ENCODE measurements at places on chromosomes 7 and 10.

- no peak for DNase-seq
Observed at GRCh38 chr7:35749556-35749955, 51.3 kb upstream of the SEPTIN7 start.

DNA sequence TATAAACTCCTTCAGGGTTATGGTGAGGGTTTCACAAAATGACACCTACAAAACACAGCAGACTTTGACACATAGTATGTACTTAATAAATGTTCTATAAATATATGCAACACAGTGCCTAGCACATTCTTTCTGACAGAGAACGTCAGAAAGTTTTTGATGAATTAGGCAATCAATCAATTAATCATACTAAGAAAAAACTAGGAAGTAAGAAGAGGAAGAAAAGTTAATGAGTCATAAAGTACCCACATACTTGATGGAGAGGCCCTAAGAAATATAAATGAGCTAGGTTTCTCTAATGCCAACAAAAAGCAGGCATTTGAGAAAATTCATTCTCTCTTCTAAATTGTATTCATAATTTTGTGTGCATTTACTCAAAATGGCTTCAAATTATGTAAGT lies 192.7 kb upstream of the VWC2 start:
- no peak for DNase-seq

GRCh38 chr7:28330384-28331070 lies 81.8 kb upstream of the CREB5 start:
- no peak for DNase-seq

DNA sequence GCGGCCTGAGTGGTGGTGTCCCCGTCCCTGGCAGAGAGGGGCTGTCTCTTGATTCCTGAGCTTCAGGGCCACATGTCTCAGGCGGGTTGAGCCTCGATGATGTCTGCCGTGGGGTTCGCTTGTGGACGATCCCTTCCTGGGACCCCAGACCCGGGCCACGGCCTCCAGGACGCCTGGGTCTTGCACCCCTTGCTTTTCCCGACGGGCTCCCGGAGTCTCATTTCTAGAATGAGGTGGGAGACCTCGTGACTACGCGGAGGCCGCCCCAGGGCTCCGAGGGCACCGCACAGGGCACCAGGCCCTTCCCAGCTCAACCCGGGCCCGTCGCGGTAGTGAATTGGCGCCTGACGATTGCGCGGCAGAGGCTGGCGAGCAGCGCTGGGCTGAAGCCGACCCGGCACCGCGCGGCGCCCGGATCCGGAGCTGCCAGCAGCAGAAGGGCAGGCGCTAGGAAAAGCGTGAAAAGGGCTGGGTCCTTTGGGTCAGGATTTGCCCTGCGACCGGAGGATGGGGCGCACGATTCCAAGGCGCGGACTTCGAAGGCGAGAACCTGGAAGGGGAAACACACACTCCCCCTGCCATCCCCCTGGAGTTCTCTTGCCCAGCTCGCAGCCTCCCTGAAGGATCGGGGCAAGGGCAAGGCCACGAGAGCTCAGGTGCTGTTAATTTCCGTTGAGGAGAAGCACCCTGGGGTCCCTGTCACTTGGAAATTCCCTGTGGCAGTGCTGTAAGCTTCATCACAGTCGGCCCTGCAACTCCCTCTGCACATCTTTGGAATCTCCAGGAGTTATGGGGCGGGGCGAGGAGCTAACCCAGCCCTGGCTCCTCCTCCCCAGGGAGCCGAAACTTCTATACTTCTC lies 15.5 kb downstream of the TLX1 start:
- DNase-seq = no peak

- DNase-seq = no peak
Observed at GRCh38 chr7:93475811-93476210, 98.7 kb downstream of the CALCR start.

DNA sequence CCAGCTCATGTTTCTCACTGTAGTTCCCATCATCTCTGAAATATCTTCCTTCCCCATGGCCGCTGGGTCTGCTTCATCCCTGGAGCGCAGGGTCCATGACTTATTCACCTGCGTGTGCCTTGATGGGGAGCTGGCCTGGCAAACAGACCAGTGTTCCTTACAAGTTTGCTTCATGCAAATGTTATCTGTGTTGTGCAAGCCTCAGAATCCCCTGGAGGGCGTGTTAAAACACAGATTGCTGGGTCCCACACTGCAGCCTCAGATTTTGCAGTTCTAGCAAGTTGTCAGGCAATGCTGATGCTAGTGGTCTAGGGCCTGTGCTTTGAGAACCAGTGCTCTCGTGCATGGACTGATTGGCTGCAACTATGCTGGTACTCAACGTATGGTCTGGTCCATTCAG lies 7.2 kb upstream of the DMBT1 start:
- DNase-seq = no peak

Data from activated CD4-positive, alpha-beta T cell treated with anti-CD3 and anti-CD28 coated beads, Interleukin-2, amount 50 U/mL, for 24 hours (primary cell).